B cell (primary cell): ENCODE measurements at places on chromosomes 6 and 20. TPM values are rescaled to one million over a fixed set of nuclear protein-coding genes. Genes with fewer than 3 reads are reported as not detected.

The CDSN gene
- not detected in 2 replicates for polyA plus RNA-seq

The INSM1 gene
- not detected in 2 replicates for polyA plus RNA-seq

The VIP gene
- not detected in 2 replicates for polyA plus RNA-seq

The TREML2 gene
- polyA plus RNA-seq = 47.7 and 51.1 TPM in 2 replicates

DNA sequence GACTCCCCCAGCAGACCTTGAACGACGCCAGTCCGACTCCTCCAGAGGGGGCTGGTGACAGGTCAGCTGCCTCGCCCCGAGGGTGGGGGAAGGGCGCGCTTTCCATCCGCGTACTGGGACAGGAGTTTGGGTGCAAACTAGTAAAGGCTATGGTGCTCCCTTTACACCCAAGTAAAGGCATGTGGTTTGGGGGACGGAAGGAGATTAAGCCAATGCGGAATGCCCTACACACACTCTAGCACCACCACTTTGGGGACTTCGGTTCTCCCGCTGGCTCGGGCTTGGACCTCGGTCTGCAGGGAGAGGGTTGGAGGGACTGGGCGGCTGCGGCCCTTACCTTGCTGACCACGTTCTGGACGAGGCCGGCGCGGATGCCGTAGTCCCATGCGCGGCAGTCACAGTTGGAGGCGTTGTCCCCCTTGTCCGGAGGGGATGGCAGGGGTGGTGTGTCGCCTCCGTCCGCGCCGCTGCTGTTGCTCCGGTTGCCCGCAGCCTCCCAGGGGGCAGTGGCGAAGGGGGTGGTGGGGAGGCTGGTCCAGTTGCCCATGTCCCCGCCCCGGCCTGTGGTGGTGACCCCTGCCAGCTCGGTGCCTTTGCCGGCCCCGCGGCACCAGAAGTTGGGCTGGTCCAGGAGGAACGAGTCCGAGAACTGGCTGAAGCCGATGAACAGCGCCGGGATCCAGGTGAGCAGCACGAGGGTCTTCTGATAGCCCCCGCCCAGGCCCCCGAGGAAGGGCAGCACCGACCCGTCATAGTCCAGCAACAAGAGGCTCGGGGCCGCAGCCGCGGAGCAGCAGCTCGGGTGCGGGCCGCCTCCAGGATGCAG, 1.1 kb downstream of the SLC22A23 start:
- H3K27ac ChIP-seq = no peak overlapping the region
- peaks cover 23% of the 10 kb centered on the region for H3K4me1 ChIP-seq
- no peaks in the 10 kb centered on the region for H3K27me3 ChIP-seq
- no peaks in the 10 kb centered on the region for H3K36me3 ChIP-seq
- H3K4me3 ChIP-seq = peak overlapping the region; percentile 51
- peak; percentile 51 for DNase-seq

DNA sequence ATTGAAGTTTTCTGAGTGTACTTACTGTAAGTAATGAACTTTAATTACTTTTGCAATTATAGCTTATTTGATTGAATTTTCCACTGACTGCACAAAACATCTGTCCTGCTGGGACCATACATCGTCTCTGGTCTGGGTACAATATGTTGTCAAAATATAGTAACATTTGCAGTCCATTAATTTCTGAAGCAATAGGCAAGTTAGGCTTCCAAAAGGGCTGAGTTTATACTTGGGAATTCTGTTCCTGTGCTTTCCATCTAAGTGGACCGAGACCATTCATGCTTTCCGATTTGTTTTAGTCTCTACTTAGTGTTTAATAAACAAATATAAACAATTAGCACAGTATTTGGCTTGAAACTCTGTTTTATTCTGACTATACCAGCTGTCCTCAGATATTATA, 139.3 kb downstream of the RFPL4B start:
- H3K4me1 ChIP-seq = no peaks in the 10 kb centered on the region
- H3K27me3 ChIP-seq = no peaks in the 10 kb centered on the region
- no peak overlapping the region for H3K27ac ChIP-seq
- DNase-seq = no peak
- H3K4me3 ChIP-seq = no peak overlapping the region

GRCh38 chr20:1185790-1186334, 1.1 kb upstream of the TMEM74B start:
- H3K27me3 ChIP-seq = peaks cover 10% of the 10 kb centered on the region
- no peaks in the 10 kb centered on the region for H3K36me3 ChIP-seq
- no peak overlapping the region for H3K4me3 ChIP-seq
- no peaks in the 10 kb centered on the region for H3K4me1 ChIP-seq

- no peak for DNase-seq
- no peak overlapping the region for H3K27ac ChIP-seq
- H3K36me3 ChIP-seq = no peaks in the 10 kb centered on the region
- H3K4me3 ChIP-seq = no peak overlapping the region
- H3K27me3 ChIP-seq = no peaks in the 10 kb centered on the region
These were observed 41.0 kb upstream of the HIVEP1 start for GRCh38 chr6:11971154-11971553.

GRCh38 chr20:14919501-14920081, 582.2 kb upstream of the FLRT3 start:
- no peak overlapping the region for H3K27ac ChIP-seq
- no peaks in the 10 kb centered on the region for H3K27me3 ChIP-seq
- no peak overlapping the region for H3K4me3 ChIP-seq
- H3K4me1 ChIP-seq = no peaks in the 10 kb centered on the region
- no peak for DNase-seq

DNA sequence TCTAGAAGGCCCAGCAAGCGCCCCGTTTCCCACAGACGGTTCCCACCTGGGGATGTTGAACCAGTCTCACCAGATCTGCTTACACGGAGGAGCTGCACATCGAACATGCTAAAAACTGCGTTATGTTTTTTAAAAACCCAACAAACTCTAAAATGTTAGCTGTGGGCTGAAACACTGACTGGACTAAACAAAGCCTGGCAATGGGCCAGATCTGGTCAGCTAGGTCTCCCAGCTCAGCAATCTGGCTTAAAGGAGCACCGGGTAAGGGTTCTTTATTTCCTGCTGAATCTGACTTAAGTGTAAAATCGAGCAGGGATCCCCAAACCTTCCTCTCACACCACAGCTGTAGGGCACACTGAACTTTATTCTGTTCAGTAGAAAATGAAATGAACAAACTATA, 156.9 kb downstream of the FOXC1 start:
- H3K27ac ChIP-seq = no peak overlapping the region
- H3K4me3 ChIP-seq = no peak overlapping the region
- no peaks in the 10 kb centered on the region for H3K4me1 ChIP-seq
- no peaks in the 10 kb centered on the region for H3K36me3 ChIP-seq

GRCh38 chr20:10647471-10647870, 26.3 kb downstream of the JAG1 start:
- H3K4me1 ChIP-seq = no peaks in the 10 kb centered on the region
- DNase-seq = no peak
- H3K27ac ChIP-seq = no peak overlapping the region

GRCh38 chr20:23132930-23133559, 46.9 kb upstream of the CD93 start:
- no peaks in the 10 kb centered on the region for H3K27me3 ChIP-seq
- H3K4me3 ChIP-seq = no peak overlapping the region
- H3K36me3 ChIP-seq = no peaks in the 10 kb centered on the region
- no peak overlapping the region for H3K27ac ChIP-seq
- DNase-seq = no peak

DNA sequence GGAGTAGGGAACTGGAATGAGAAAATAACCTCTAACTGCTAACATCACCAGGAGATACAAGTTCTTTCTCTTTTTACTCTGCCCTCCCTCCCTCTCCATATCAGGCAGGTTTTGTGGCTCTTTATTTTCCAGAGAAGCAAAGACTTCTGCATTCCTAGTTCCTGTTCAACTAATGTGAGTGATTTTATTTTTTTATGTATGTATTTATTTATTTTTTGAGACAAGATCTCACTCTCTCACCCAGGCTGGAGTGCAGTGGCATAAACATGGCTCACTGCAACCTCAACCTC, 6.0 kb upstream of the IER3 start:
- no peak overlapping the region for H3K27ac ChIP-seq
- no peaks in the 10 kb centered on the region for H3K4me1 ChIP-seq
- H3K4me3 ChIP-seq = no peak overlapping the region
- DNase-seq = no peak
- no peaks in the 10 kb centered on the region for H3K36me3 ChIP-seq

- peaks cover 4% of the 10 kb centered on the region for H3K4me1 ChIP-seq
These were observed 187.4 kb upstream of the RREB1 start for GRCh38 chr6:6920114-6920986.

GRCh38 chr20:57650756-57651483, 30.7 kb upstream of the ZBP1 start:
- H3K36me3 ChIP-seq = peaks cover 46% of the 10 kb centered on the region
- no peak for DNase-seq
- no peak overlapping the region for H3K27ac ChIP-seq
- no peak overlapping the region for H3K4me3 ChIP-seq

DNA sequence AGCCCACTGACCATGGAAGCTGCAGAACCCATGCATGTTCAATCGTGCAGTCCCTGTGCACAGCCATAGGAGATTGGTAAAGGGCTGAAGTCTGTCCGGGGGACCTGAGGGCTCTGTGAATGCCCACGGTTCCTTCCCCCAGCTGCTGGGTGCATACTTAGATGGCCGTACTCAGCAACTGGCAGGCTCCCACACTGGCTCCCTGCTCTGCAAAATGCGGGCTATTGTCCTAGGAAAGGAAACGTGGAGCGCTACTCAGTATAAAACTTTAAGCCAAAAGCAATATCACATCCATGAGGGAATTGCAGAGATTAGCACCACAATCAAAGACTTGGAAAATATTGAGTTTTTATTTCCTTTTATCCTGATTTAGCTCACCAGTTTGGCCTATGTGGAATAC, 202.0 kb downstream of the WDR27 start:
- no peak overlapping the region for H3K4me3 ChIP-seq
- H3K4me1 ChIP-seq = no peaks in the 10 kb centered on the region
- no peak for DNase-seq

DNA sequence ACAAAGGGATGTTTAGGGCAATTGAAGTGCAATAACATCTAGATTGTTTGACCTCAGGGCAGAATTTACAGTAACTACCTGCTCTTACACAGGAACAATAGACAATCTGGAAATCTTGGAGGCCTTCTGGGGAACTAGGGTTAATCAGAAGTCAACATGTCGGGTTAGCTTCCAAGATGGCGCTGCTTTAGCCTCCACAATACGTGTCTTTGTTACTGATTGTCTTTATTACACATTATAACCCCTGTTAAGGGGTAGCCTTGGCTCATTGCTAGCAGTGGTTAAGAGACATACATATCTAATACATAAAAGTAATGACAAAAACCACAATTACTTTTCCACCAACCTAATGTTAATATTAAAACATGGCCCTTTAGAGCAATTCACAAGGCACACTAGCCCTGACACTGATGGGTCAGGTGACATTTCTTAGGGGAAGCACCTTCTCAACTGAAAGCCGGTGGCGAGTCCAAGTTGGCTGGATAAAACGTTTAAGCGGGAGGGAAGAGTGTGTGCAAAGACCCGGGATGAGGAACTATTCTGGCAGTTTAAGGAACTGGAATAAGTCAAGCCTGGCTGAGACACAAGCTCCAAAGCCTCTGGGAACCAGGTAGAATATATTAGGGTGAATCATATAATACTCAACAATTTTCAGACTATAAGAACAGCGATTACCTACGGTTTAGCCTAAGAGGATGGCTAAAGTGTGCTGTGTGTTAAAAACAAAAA, 236.9 kb downstream of the BCAS1 start:
- no peaks in the 10 kb centered on the region for H3K27me3 ChIP-seq
- DNase-seq = peak; percentile 62
- no peaks in the 10 kb centered on the region for H3K36me3 ChIP-seq

- DNase-seq = peak; percentile 77
- peaks cover 43% of the 10 kb centered on the region for H3K4me1 ChIP-seq
- H3K4me3 ChIP-seq = no peak overlapping the region
- no peaks in the 10 kb centered on the region for H3K27me3 ChIP-seq
- no peak overlapping the region for H3K27ac ChIP-seq
These were observed 121.1 kb downstream of the PLEKHG1 start for GRCh38 chr6:150720774-150721233.

- no peak for DNase-seq
- no peaks in the 10 kb centered on the region for H3K27me3 ChIP-seq
- H3K4me1 ChIP-seq = no peaks in the 10 kb centered on the region
- no peak overlapping the region for H3K4me3 ChIP-seq
- H3K36me3 ChIP-seq = no peaks in the 10 kb centered on the region
These were observed 332.3 kb upstream of the MARCKS start for GRCh38 chr6:113524826-113525225.

DNA sequence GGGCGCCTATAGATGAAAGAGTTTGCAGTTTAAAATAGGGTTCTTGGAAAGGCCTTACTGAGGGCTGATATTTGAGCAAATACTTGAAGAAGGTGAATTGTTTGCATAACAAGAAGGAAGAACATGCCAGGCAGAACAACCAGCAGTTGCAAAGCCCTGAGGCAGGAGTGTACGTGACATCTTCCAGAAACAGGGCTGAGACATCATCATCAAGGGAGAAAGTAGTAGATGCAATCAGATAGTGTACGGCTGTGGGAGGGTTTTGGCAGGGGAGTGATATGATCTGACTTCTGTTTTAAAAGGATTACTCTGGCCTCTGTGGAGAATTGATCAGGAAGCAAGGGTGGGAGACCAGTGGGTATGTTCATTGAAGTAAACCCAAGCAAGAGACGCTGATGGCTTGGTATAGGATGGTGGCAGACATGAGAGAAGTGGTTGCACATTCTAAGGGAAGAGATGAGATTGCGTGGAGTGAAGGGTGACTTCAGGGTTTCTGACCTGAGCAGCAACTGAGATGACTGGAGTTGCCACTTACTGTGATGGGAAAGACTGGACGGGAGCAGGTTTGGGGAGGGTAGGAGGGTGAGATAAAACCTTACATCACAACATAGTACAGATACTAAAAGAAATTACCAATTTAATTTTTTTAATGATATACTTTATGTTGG, 28.8 kb downstream of the RIOK1 start:
- peaks cover 29% of the 10 kb centered on the region for H3K36me3 ChIP-seq
- H3K4me3 ChIP-seq = no peak overlapping the region
- H3K27ac ChIP-seq = no peak overlapping the region
- DNase-seq = no peak
- H3K4me1 ChIP-seq = no peaks in the 10 kb centered on the region

DNA sequence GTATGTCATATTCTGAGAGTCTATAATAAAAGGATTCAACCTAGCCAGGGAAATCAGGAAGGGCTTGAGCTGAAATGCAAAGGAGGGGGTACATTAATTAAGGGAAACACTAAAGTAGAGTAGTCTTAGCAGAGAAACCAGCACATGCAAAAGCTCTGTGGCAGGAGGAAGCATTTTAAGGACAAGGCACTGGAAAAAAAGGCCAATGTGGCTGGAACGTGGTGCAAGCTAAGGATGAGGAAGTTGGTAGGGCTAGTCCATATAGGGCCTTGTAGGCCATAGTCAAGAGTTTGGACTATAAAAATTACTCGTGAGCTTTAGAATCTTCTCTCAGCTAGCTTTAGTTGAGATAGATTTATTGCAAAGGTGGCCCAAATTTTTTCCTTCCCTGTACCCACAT, 75.2 kb upstream of the TOP1 start:
- H3K36me3 ChIP-seq = no peaks in the 10 kb centered on the region
- H3K27ac ChIP-seq = no peak overlapping the region
- no peak for DNase-seq
- peaks cover 6% of the 10 kb centered on the region for H3K4me1 ChIP-seq
- no peak overlapping the region for H3K4me3 ChIP-seq
